ENCODE measurements at places on chromosomes 5 and 9.

- DNase-seq: no peak
Measured at GRCh38 chr5:43038496-43038989, 1.6 kb downstream of the ANXA2R start.

- no peak for DNase-seq
Measured at GRCh38 chr9:115133649-115134048, 15.7 kb upstream of the TNC start.

DNA sequence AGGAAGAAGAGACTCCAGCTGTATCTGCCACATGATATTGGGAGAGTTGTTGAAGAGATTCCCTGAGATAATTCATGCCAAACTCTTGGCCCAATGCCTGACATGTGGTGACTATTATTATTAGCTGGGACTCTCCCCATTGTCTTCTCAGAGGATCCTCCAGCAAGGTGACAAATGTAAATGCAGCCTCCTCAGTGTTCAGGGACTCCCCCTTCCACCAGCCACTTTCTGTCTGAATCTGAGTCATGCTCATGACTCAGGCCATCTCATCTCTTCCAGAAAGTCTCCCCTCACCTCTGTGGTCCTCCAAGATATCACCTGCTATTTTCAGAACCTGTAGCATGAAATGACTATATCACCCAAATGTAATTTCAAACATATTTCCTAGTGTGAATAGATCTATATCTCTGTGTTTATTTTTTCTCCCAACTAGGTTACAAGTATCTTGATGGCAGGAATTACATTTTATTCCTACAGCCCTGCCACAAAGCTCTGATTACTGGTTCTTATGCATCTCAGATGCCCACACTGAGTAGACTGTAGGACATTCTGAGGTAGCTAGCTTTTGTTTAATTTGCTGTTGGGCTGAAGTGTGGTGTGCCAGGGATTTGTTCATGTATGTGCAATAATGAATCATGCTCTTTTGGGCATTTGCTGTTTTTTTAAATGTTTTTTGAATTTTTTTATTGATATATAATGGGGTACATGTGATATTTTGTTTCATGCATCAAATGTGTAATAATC lies 126.6 kb upstream of the IL12B start:
- peak; percentile 28 for DNase-seq

DNA sequence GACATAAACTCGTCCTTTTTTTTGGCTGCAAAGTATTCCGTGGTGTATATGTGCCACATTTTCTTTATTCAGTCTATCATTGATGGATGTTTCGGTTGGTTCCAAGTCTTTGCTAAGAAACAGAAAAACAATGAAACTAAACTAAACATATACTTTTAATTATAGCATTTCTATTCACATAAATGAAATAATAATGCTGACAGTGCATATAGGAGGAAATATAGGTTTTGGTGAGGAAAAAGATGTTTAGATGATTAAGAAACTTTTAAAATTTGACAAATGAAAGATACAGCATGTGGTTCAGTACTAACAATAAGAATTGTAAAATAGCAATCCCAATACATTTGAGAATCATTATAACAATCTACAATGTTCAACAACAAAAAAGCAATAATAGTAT lies 1094.5 kb upstream of the CDH6 start:
- DNase-seq: no peak

- no peak for DNase-seq
Measured at GRCh38 chr5:179191506-179192184, 131.5 kb downstream of the ZNF354C start.

- DNase-seq: no peak
Measured at GRCh38 chr9:18349530-18349929, 124.4 kb upstream of the ADAMTSL1 start.

DNA sequence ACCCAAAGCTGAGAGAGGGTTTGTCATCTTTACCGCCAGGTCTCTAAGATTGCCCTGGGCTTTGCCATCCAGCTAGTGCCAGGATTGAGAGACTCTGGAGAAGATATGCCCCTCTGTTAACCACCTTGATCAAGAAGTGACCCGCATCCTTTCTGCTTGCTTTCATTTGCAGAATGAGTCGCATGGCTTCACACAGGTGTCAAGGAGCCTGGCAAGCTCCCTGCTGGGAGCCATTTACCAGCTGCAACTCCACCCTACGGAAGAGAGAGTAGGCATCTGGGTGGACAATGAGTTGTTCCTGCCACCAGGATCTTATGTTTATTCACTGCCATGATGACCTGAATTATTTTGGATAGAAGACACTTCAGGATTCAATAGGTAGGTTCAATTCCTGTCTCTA lies 43.0 kb downstream of the HSD17B3 start:
- DNase-seq: no peak

GRCh38 chr5:143826951-143827444 lies 15.0 kb downstream of the HMHB1 start:
- DNase-seq: peak; percentile 27

GRCh38 chr9:124266826-124267201 lies 9.1 kb downstream of the NEK6 start:
- DNase-seq: no peak

DNA sequence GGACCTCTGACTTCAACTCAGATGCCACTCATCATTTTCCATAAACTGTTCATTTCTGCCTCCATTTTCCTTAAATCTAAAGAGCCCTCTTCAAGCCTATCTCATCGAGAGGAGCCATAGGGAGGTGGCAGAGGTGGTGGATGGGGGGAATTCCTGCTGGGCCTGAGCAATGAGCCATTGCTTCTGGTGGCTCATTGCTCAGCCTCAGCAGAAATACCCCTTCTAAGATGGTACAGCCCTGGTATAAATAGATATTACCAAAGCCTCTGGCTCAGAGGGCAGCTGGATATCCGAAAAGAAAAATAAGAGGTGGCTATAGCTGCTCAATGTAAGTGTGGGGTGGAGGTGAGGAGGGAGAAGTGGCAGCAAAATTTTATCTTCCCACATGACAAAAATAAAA lies 313.5 kb downstream of the CAAP1 start:
- no peak for DNase-seq

- DNase-seq: no peak
Measured at GRCh38 chr9:135145312-135145711, 57.8 kb downstream of the OLFM1 start.

- DNase-seq: no peak
Measured at GRCh38 chr9:116002624-116003023, 151.0 kb upstream of the PAPPA start.

DNA sequence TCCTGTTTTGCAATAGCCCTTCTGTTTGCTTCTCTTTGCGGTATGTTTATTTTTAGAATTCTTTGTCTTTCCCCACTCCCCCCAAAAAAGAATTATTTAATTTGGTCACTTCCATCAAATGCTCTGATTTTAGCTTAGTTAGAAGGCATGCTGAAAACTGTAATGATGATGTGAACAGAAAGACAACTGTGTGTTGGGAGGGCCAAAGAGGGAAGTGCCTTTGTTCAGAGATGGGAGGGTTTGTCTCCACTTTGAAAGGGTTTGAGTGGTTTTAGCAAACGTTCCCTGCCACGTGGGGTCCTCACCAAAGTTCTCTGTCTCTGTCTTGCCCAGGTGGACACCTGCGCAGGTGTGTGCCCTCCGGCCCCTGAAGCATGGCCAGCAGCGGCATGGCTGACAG lies 41.9 kb downstream of the SYK start:
- no peak for DNase-seq

DNA sequence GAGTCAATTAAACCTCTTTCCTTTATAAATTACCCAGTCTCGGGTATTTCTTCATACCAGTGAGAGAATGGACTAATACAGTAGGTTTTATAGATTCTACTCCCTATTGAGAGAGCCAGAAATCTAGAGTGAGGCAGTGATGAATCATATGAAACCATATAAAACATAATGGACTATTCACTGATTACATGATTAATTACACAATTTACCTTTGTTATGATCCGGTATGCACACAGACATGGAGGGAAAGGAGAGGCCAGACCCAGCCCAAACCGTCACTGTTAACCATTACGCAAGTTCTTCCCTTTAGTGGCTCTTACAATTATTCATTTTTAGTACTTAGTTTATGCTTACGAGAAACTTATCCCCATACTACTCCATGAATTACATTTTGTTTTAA lies 205.0 kb downstream of the DNAH5 start:
- no peak for DNase-seq

DNA sequence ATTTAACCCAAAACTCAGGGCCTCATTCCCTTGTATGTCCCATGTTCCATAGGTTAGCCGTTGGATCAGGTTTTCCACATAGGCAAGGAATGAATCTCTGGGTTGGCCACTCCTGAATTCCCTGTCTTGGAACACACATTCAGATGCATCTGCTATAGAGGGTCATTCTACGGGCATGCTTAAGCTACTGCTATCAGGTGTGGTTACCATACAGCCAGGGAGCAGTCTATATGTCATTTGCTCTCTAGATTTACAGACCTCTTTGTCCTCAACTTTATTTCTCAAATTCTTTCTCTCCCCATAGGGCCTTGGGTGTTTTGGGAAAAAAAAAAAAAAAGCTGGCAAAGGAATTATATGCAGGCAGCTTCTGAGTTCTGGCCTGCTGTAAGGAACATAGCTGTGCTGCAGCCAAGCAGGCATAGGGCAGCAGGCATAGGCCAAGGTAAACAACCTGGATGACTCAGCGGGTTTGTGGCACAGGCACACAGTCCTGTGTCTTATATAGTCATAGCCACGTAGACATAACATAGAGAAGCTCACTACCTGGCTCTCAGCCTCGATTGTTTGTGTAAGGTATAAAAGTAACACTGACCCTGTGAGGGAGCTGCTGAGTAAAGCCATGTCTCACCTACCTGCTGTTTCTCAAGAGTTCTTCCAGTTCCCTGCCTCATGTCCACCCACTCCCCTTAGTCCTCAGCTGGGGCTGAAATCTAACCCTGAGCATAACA lies 141.5 kb downstream of the OSTF1 start:
- DNase-seq: no peak

DNA sequence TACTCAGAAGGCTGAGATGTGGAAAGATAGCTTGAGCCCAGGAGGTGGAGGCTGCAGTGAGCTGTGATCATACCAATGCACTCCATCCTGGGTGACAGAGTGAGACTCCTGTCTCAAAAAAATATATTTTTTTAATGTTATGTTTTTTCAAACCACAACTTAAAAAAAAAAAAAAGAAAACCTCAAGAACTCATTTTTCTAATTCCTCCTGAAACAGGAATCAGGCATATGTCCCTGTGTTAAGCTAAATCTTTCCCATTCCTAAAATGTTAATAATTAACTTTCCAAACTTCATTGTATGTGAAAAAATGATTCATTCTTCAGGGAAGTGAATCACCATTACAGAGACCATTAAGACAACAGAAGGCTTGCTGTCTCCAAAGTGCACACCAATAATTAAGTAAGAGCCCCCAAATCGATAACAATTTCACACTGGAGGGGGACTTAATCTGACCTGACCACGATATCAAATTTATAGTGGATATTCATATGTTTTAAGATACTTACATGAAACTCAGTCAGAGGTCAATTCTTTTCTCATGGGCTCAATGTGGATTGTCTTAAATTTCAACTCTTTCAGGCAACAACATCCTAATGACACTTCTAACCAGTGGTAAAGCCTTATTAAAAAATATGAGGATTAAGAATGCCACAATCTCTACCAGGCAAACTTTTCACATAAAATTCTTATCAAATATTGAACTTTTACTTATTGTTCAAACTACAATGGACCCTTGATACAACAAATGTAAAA lies 5.2 kb downstream of the CEMIP2 start:
- no peak for DNase-seq

GRCh38 chr9:123957731-123958130 lies 27.8 kb upstream of the DENND1A start:
- DNase-seq: no peak

GRCh38 chr5:82684165-82684564 lies 393.0 kb downstream of the TMEM167A start:
- no peak for DNase-seq

Measured in stimulated activated CD4-positive, alpha-beta T cell treated with anti-CD3 and anti-CD28 coated beads, Interleukin-4, amount 100 ng/mL, for 48 hours (primary cell).